AG20443 (cell line): ENCODE measurements at places on chromosomes 1 and 21.
A peak's percentile ranks its signal among the peaks of the same experiment; 100 is the strongest.

GRCh38 chr1:55081905-55082296 is 42.6 kb downstream of the PCSK9 start:
- no peak for DNase-seq

GRCh38 chr1:246139745-246140182 is 367.3 kb downstream of the SMYD3 start:
- DNase-seq, result peak; percentile 65

GRCh38 chr1:74468982-74469603 is 43.3 kb downstream of the LRRC53 start:
- peak; percentile 51 for DNase-seq

DNA sequence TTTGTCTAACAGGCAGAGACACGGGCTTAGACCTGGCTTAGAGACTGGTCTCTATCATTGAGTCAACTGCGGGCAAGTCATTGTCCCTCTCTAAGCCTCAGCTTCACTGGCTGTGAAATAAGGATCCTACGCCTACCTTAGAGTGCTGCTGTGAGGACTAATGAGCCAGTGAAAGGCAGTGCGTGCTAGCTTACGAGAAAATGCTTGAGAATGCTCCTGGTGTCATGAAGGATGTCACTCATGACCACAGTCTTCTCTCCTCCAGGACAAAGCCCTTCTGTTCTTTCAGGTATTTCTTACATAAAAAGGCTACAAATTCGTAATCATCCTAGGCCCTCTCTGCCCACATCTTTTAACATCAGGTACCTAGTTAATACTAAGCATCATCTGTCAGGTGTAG is 16.5 kb upstream of the A3GALT2 start:
- DNase-seq, result no peak

DNA sequence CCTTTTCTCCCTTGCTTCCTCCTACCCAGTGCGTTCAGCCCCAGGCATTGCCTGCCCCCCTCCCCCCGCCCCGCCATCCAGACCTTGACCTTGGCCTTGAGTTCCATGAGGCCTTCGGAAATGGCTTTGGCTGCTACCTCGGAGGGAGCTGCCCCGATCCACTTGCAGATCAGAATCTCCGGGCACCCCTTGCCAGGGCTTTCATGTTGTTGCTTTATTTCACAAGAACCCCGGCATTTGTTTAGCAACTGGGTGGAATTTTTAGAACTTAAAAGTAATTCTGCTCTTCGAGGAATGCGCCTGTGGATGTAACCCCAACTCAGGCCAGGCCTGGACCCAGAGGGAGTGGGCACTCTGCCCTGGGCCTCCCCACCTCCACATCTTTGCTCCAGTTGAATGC is 154.1 kb upstream of the TMEM51 start:
- no peak for DNase-seq

GRCh38 chr1:207863893-207864535 is 46.9 kb downstream of the CD34 start:
- DNase-seq, result no peak

DNA sequence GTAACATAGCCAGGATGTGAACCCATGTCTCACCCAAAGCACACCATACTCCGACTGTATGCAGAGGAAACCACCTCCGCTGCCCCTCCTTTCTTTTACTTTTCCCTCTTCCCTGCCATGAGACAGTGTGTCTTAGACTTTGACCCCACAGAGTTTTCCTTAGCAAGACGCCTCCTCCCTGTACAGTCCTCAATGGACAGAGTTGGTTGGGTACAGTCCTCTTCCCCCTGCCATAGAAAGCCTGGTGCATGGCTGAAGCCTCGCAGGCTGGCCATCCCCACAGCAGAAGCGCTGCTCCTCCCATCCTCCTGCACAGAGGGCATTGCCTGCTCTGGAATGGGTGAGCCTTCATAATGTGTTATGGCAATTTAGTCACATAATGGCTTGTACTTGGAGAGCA is 127.9 kb downstream of the PLPP3 start:
- DNase-seq, result no peak

GRCh38 chr1:119467219-119467618 is 39.8 kb upstream of the HSD3B1 start:
- no peak for DNase-seq

DNA sequence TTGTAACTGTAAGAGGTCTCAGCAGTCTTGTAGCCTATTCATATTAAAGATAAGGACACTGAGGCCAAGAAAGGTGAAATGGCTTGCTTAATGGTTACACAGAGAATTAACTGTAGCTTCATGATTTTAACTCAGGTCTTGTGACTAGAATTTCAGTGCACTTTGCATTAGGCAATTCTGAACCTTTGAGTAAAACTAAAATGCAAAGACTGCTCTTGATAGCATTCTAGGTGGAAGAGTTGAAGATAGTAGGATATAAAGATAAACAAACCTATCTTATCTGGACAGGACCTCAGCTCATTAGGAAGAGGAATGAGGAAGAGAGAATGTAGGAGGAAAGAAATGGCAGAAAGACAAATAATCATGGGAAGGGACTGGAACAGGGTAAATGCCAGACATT is 68.6 kb upstream of the RGL1 start:
- no peak for DNase-seq

DNA sequence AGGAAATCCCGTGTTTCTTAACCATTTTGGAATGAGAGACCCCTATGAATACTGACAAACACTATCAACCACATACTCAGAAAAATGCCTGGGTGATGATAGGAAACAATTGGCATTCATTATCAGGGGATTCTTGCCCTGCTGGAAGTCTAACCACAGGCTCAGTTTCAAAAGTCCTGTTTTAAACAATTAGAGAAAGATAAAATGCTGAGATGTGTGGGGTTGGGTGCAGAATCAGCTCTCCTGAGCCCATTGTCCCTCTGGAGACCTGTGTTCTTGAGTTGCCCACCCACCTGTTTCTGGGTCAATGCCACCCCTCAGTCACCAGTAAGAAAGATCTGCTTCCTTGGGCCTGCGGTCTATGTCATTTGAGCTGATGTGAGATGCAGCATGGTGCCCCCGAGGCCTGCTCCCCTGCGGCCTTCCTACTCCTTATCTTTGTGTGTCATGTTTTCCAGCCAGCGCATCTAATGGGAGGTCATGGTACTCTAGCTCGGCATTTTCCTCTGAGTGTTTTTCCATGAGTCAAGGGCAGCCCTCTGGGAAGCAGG is 130.3 kb upstream of the PLXNA2 start:
- DNase-seq, result no peak

DNA sequence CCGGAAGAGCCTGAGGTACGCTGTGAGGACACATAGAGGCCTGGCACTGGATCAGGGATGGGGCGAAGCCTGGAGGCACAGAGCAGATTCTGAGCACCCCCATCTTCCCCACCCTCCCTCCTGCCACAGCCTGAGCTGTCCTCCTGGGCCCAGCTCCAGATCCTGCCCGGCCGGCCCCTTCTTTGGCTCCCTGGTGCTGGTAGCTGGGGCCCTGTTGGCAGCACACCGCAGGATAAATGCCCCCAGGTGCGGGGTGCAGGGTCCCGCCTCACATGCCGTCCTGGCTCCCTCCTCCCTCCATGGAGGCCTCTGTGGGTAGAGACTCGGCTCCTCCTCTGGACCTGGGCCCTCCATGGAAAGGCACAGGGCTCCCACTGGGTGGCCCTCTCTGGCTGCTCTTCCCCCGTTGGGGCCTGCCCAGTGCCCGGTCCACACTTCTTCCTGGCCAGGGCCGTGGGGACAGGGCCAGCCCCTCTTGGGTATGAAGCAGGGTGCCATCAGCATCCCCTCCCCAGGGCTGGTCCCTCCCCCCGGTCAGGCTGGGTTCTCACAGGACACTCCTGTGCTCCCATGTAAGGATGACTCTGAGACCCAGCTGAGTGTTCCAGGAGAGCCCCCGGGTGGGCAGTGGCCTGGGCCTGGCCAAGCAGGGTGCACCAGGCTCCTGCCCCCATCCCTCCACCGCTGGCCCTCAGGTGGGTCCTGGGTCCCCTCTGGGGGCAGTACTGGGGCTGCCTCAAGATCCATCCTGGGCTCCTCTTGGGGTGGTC is 1.1 kb upstream of the OBSCN start:
- DNase-seq, result no peak

DNA sequence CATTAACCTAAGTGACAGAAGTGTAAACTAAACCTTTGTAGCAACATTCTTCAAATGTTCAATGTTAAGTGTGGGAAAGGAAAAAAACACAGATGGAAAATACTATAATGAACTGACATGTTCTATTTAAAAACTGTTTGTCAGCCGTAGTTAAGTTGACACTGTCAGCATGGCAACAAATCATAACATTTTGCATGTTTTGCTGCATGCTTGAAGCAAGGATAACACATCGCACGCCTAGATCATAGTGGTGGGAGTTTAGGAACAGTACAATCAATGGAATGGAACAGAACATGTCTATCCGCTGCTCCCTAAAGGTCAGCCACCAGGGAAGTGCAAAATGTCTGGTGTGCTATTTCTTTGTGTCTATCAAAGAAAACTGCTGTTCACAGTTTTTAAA is 62.5 kb upstream of the ESRRG start:
- no peak for DNase-seq

DNA sequence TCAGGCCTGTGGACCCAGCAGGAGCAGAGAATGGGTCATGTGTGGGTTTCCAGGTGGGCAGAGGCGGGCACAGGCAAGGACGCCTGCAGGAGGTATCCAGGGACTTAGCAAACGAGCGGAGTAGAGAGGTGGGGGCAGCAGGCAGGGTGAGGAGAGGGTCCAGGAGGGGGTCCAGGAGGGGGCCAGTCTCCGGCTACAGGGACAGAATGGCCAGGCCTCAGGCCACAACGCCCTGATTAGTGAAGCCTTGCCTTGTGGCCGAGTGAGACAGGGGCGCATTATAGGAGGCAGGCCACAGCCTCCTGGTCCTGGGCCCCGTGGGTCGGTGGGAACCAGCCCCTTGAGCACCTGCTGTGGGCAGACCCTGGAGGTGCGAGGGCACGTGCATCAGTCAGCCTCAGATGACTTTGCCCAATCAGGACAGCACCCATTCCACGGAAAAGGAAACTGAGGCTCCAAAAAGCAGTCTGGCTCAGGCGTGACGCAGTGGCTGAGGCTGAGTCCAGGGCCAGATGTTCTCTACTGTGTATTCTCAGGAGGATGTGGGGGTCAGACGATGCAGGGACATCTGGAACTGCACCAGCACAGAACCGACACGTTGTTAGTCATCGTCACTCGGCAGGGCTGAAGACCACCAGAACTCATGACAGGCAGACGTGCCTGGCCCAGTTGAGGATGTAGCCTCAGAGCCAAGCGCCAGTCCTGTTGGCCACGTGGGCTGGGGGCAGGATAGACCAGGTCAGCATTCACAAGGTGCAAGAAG is 113.7 kb downstream of the CRYAA start:
- no peak for DNase-seq

- no peak for DNase-seq
Observed at GRCh38 chr1:31574749-31575368, 1.5 kb upstream of the TINAGL1 start.

DNA sequence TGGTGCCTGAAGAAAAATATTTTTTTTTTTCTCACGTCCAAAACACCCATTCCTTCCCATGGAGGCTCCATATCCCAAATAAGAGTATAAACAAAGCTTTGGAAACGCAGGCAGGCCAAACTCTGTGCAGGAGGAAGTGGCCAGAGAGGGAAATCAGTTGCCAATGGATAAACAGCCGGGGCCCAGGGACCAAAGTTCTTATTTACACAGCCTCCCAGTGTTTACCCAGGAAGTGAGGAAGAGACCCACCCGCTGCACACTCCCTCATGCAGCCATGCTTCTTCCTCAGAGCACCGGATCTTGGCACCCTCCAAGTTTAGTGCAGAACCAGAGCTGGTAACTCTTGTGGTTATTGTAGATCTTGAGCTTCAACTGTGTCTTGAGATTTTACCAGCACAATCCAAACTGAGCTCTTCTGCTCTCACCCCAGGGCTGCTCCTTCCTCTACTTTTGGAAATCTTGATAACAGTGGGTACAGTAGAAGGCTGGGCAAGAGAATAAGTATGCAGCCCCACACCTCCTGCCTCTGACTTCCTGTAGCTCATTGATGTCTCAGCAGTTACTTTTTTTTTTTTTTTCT is 14.2 kb downstream of the MARCKSL1 start:
- no peak for DNase-seq

- DNase-seq, result no peak
Observed at GRCh38 chr1:183214021-183214970, 28.2 kb downstream of the LAMC2 start.

DNA sequence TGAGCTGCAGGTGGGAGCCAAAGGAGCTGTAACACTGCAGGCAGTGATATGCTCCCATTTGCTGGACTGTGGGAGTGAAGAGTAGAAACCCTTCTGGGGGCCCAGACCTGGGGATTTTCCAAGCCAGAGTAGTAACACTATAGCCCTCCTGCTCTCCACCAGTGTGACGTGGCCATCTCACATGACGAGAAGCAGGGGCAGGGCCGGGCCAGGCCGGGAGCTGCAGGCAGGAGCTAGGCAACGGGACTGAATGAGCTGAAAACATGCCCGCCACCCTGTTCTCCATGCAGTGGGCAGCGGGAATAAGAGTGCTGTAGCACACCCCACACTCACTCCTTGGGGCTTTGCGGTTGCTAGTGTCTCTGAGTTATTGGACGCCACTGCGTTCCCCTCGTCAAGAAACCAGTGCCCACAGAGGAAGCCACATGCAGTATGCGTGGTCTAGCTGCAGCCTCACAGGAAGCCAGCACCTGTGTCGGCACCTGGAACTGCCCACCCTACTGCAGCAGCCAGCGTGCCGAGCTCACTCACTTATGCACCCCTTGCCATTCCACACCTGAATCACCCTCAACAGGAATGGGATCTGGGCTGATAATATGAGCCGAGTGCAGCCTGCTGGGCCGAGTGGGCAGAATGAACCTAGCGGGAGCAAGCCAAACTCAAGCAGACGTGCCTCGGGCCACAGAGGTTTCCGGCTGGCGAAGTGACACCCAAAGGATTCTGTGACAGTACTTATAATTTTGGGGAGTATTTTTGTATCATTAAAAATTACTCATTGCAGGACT is 1389.6 kb downstream of the KCNT2 start:
- no peak for DNase-seq

- DNase-seq, result no peak
Observed at GRCh38 chr1:41488040-41488951, 3.8 kb upstream of the EDN2 start.

- DNase-seq, result peak; percentile 8
Observed at GRCh38 chr1:185073725-185074124, 28.4 kb downstream of the RNF2 start.

DNA sequence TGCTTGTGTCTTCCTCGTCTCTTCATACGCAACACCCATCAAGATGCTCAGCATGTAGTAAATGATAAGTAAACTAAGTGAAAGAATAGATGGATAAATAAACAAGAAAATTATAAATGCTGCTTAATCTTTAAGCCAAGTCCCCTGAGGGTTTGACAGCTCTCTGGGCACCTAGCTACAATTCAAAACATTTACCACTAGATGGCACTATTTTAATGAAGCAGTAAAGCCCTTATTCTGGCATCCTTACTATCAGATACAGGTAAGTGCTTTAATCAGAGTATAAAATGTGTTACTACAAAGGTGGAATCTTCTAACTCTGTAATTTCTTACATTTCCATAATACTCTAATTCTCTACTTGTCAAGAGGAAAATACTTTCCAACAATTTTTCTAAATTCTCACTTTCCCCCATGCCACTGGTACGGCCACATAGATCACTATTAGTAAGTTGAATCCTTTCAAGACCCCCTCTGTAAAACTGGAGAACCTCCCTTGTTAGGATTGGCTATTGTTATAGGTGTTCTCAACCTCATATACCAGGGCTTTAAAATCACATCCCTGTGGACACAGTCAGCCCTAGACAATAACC is 137.8 kb downstream of the BARHL2 start:
- peak; percentile 57 for DNase-seq

- DNase-seq, result no peak
Observed at GRCh38 chr1:216046336-216046735, 376.9 kb downstream of the USH2A start.
